ENCODE measurements at places on chromosomes 7 and 10.

GRCh38 chr7:52691257-52691656, 344.2 kb upstream of the POM121L12 start:
- DNase-seq = no peak

- no peak for DNase-seq
These were observed 23.7 kb upstream of the MRC1 start for GRCh38 chr10:17785276-17785930.

DNA sequence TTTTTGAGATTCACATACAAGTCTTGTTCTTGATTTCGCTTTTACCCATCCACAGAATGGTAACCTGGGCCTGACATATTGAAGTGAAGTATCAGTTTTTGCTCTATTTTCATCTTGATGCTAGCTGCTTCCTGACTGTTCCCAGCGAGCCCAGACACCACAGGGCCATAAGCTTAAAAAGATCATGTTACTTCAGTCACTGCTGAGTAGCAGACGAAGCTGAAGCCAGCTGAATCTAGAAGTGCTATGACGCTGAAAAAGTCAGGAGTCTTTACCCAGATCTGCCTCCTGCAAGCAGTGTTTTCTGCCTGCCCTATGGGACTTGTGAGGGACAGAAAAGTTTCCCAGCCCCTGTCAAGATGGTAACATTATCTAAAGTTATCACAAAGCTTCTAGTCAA, 2.7 kb upstream of the PRXL2A start:
- no peak for DNase-seq

GRCh38 chr10:132443605-132443982, 46.6 kb downstream of the PWWP2B start:
- DNase-seq = no peak

- DNase-seq = no peak
These were observed 14.5 kb downstream of the LIMK1 start for GRCh38 chr7:74097937-74098614.

GRCh38 chr10:71531485-71532446, 135.0 kb downstream of the CDH23 start:
- no peak for DNase-seq

- no peak for DNase-seq
These were observed 347.9 kb upstream of the MEOX2 start for GRCh38 chr7:16034353-16034752.

DNA sequence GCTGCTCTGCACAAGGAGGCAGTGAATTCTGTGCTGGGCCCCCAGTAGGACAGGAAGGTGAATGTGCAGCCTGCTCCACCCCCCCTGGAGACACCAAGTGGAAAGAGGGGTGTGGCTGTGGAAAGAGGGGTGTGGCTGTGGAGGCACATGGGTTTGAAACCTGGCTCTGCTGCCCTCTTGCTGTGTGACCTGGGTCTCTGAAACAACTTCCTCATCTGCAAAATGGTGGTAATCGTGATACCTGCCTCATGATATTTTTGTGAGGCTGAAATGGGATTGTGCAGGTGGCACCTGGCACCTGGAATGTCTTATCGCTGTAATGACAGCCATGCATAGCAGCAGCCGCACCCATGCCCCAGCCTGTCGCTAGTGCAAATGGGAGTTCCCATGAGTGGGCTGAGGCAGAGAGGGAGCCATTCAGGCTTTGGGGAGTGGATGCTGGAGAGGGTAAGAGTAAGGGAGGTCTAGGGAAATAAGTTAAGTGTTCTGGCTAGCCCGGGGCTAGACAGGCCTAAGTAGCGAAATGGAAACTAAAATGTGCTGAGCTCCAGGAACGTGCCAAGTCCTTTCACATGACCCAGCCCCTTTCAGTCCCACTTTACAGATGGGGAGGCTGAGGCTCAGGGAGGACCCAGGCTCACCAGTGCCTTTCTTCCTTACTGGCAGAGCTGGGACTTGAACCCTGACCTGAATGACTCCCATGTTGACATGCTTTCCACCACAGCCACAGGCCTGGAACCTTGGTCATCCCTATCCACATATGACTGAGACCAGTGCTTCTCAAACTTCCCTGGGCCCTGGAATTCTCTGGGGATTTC, 35.0 kb downstream of the C10orf105 start:
- DNase-seq = no peak

GRCh38 chr10:34723750-34724149, 91.3 kb downstream of the PARD3 start:
- no peak for DNase-seq

DNA sequence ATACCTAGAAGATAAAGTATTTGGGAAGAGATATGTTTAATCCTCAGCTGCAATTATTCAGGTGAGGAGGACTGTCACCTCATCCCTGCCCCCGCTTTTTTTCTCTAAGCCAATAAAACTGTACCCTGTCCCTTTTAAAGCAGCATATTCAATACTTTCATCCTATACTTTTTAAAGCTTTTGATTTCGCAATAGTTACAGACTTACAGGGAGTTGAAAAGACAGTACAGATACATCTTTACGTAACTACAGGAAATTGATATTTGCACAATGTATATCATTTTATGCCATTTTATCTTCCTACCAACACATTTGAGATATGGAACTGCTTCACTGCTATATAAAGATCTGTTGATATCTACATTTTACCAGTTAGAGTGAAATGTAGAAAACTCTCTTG, 47.6 kb downstream of the STK17A start:
- no peak for DNase-seq

- no peak for DNase-seq
These were observed 13.3 kb upstream of the MIOS start for GRCh38 chr7:7553386-7553785.

DNA sequence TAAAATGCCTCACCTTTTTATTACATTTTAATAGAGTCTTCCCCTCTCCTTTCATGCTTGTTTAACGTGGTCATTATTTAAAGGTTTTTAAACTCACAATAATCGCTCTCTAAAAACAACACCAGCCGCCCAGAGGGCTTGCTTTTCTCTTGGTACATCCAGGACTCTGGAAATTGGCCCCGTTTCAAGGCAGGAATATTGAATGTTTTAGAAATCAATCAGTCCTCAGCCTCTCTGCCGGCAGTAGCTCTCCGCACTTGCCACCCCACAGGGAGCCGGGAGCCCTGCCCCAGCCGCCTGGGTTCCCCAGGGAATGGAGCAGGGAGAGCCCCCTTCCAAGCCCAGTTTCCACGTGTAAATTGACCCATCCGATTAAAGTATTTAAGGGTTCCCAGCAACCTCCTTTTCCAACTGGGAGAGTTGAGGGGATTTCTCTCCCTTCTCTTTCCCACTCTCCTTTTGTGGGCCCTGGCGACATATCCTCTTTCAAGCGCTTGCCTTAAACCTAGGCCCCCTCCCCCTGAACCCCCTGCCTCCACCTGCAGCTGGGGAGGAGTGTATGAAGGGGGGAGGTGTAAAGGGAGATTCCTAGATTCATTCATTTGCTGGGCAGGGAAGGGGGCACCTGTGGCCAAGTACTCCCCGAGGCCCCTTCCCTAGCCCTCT, 1.9 kb downstream of the FGF8 start:
- DNase-seq = no peak

Measured in stimulated activated CD8-positive, alpha-beta memory T cell treated with anti-CD3 and anti-CD28 coated beads, Interleukin-4, amount 100 ng/mL, for 1 hour (primary cell).